ENCODE measurements at places on chromosomes 12 and 14.

DNA sequence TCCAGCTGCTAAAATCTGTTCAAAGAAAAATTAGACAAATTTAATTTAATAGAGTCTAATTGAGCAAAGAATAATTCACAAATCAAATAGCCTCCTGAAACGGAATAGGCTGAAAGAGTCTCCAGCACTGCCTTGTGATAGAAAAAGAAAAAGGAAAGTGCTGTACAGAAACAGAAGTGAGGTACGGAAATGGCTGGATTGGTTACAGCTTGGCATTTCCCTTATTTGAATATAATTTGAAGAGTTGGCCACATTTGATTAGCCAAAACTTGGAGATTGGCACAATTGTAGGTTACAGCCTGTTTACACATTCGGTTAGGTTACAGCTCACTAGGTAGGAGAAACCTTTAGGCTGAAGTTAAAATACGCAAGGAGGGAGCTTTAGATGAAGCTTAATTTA lies 24.8 kb upstream of the PCED1B start:
- DNase-seq, result no peak

- DNase-seq, result peak; percentile 13
Measured at GRCh38 chr12:105083031-105083430, 1.2 kb downstream of the ALDH1L2 start.

GRCh38 chr14:36955376-36955775 lies 217.0 kb downstream of the SLC25A21 start:
- no peak for DNase-seq

GRCh38 chr14:75323571-75323970 lies 44.9 kb downstream of the FOS start:
- DNase-seq, result no peak

DNA sequence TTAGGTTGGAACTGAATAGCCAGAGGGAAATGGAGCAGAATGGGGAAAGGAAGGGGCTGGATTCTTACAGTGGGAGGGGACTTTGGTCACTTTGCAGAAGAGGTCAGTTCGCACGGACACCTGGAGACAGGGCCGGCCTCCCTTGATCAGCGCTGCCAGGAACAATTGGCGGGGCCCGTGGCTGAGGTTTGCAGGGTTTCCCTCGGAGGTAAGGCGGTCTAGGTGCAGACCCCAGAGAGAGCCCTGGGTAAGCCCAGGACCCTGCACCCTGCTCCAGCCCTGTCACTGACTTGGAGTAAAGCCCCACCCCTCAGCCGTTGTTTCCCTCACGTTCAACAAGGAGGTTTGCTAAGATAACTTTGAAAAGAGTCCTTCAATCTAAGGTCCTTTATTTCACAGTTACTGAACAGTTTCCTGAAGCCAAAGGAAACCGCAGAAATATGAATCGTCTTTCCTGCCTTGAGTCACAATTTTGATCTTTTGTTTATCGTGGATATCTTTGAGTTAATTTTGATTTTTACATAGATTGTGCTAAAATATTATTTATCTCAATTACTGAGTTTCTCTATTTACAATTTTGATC lies 231.4 kb upstream of the RTL1 start:
- DNase-seq, result no peak

DNA sequence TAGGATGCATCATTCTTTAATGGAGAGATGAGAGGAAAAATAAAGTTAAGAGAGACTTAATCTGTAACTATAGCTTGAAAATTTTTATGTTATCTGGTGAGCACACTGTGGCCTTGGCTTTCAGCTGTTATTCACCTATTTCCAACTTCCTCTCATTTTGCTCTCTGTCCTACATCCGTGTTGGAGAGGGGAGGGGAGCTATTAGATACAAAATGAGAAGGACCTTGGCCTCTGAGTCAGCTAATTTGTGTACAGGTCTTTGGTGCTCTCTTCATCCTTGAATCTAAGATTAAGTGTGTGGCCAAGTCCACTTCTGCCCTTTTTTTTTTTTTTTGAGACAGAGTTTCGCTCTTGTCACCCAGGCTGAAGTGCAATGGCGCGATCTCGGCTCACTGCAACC lies 887 bp upstream of the APOBEC1 start:
- DNase-seq, result no peak

DNA sequence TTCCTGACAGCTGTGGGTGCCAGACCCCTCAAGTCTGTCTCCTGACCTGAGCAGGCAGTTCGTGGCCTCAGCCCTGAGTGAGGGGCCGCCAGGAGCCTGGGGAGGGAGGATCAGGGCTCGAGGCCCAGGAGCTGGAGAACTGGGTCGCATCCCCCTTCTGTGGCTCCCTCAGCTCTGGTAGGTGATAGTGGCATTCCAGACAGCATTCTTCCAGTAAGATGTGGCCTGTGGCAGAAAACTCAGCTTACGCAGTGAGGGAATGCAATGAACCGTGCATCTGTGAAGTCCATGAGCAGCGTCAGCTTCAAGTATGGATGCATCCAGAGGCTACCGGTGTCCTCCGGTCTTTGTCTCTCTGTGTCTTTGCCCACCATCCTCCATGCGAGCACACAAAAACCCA lies 28.4 kb upstream of the FBRSL1 start:
- no peak for DNase-seq

DNA sequence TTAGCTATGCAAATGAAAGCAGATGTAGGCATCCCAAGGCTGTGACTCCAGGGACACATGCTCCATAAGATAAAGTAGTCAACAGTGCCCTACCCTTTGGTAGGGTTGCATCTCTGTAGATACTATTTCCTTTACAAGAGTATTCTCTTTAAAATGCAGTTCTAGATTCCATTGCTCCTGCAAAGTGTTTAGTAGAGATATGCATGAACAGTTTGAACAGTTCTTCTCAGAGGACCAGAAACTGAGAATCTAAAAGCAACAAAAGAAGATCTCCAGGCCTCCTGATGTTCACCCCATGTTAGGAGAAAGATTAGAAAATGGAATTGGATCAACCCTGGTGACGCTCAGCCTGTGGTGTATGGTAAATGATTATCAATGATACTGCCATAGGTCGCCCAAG lies 121.2 kb downstream of the KCNK10 start:
- DNase-seq, result no peak

- DNase-seq, result no peak
Measured at GRCh38 chr14:100765296-100765695, 38.6 kb downstream of the DLK1 start.

DNA sequence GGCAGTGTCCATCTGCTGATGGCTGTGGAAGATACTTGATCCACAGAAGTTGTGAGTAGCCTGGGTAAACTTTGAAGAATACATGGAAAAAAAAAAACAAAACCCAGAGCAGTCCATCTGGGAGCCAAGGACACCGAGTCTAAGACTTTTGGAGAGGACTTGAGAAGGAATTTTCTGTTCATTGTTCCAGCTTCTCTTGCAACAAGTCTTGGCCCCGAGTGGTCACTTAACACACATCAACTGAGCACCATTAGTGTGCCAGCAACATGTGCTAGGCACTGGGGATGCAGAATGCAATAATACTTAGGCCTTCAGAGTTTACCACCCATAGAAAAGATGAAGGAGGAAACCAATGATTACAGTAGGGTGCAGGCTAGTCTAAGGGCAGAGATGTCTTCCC lies 266.7 kb downstream of the EMP1 start:
- no peak for DNase-seq

- DNase-seq, result no peak
Measured at GRCh38 chr14:77108753-77109152, 10.7 kb downstream of the CIPC start.

- no peak for DNase-seq
Measured at GRCh38 chr12:123490089-123490488, 32.1 kb downstream of the SNRNP35 start.

GRCh38 chr12:115791331-115791730 lies 486.2 kb downstream of the MED13L start:
- DNase-seq, result no peak

DNA sequence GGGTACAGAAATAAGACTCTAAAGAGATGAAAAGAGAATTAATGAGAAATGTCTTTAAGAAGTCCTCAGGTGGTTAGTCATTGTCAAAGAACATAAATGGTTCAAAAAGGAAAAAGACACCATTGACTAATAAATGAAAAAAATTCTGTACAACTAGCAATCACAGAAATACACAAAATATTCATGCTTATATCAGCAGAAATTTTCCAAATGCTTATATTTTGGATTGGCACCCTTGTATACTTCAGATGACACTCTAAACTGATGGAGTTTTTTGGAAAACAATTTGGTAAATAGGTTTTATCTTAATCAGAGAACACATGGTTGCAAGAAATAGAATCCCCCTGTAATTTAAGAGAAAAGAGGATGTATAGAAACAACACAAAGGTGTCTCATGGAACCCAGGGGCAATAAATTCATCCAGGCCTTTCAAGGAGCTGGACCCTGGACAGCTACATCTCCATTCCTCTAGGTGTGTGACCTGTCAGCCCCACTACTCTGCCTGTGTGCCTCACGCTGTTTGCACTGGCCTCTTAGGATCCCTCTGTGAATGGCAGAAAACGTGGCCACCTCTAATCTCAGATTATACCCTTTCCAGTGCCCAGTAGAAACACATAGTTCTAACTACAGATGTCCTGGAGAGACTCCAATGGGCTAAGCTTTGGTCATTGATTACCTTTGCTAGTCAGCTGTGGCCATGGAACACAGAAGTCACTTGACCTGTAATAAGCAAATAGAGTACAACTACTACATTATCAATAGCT lies 110.2 kb downstream of the FGD4 start:
- no peak for DNase-seq

- no peak for DNase-seq
Measured at GRCh38 chr12:13171921-13172859, 24.3 kb upstream of the EMP1 start.

GRCh38 chr14:20417250-20418186 lies 4.2 kb upstream of the TEP1 start:
- no peak for DNase-seq

- peak; percentile 60 for DNase-seq
Measured at GRCh38 chr14:94129758-94130414, 482 bp upstream of the IFI27L2 start.

GRCh38 chr14:54364555-54365415 lies 32.0 kb upstream of the CDKN3 start:
- no peak for DNase-seq

Data from SHP77 (cell line).